Common myeloid progenitor, CD34-positive (primary cell): ENCODE measurements at places on chromosomes 4 and X.
A peak's percentile ranks its signal among the peaks of the same experiment; 100 is the strongest.

DNA sequence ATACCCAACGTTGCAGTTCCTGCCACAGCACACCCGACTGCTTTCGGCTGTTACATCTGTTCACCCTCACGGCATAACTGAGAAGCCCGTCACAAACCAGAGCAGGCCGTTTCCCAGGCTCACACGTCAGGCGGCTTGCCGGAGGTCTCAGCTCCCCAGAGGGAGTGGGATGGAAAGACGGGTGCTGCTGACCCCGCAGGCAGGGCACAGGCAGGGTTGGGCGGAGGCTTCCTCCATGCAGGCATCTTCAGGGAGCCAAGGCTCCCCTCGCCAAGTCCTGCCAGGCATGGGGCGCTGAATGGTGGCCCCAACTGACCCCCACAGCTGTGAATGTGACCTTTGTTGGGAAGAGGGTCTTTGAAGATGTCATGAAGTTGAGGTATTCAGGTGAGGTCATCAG is 57.5 kb downstream of the ACOX3 start:
- no peak for DNase-seq

DNA sequence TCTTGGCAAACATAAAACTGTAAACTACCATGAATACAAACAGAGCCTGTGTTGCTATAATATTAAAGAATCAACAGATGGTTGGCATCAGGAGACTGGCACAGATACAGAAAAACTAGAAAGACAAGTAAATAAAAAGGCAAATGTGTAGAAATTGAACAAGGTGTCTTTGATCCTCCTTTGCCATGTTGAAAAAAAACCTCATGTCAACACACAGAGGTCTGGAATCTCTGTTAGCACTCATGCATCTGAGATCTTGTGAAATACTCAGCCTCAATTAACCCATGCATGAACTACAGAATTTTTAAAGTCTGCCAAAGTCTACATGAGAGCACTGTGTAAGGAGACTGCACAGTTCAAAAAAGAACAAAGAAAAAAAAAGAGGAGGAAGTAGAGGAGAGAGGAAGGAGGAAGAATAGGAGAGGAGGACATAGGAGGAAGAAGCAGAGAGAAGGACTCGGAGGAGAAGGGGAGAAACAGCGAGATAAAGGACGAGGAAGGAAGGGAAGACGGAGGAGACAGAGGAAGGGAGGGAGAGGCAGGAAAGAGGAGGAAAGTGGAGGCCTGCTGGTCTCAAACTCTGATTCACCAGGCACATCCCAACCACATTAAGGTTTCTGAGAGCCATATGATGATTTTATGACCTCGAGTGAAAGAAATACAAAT is 52.8 kb downstream of the PRDM5 start:
- DNase-seq = no peak

- DNase-seq = no peak
These were observed 58.5 kb upstream of the NUDT6 start for GRCh38 chr4:122980860-122981259.

- no peak for DNase-seq
These were observed 109.4 kb downstream of the FHIP1A start for GRCh38 chr4:151518359-151518758.

- DNase-seq = no peak
These were observed 940.3 kb upstream of the ADGRL3 start for GRCh38 chr4:60259781-60260180.

DNA sequence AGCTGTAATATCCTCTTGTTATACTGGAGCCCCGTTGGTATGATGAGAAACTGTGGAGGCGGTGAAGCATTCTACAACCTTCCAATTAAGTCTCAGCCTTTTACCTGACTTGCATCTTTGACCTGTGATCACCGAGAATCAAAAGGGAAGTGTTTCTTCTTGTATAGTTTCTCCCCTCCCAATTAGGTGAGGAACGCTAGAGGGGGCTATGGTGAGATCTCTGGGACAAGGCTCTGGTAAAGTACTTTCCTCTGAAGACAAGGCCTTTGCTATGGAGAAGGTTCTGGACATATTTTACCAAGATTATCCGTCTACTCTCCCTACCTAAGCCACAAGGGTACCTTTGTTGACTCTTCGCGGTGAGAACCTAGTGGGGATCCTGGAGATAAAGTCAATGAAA is 111.3 kb downstream of the CBLL2 start:
- DNase-seq = no peak

- DNase-seq = no peak
These were observed 12.1 kb upstream of the DCTD start for GRCh38 chr4:182929296-182929695.

DNA sequence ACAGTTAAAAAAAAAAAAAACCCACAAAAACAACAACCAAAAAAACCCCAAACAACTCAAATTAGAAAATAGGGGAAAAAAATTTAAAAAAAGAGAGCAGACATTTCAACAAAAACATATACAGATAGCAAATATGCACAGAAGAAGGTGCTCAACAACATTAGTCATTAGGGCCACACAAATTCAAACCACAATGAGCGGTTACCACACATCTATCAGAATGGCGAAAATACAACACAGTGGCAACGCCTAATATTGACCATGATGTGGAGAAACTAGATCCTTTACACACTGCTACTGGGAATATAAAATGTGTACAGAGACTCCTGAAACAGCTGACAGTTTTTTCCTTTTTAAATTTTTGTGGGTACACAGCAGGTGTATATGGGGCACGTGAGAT is 19.4 kb downstream of the LYAR start:
- DNase-seq = no peak

DNA sequence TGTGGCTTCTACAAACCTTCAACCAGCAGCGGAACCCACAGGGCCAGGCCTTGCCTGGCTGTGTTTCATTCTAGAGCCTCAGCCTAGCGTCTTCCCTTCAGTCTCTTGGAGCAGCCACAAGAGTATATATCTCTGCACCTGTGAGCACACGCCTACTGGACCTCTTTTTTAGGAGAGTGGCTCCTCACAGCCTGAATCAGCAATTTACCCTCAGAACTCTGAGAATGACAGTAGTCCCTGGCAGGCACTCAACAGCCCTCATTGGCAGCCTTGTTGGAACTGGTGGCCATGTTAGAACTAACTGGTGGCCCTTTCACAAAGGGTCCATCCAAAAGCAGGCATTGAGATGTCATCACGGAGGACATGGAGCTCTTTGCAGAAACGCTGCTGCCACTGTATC is 138.9 kb downstream of the BCOR start:
- DNase-seq = no peak

DNA sequence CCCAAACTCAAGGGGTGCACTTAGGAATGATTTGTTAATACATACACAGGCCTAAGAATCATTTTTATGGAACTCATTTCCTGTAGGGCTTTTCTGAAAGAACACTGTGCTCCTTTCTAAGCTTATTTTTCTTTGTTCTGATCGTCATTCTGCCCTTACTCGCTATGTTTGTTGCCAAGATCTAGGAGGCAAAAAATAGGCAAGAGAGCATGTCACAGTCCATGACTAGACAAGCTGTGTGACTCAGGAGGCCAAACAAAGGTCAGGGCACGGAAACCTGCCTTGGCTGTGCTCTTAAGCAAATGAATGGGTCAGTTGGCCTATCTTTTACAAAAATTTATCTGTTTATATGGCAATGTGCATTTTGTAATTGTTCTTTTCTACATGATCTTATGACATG is 42.5 kb upstream of the C1GALT1C1 start:
- no peak for DNase-seq

- DNase-seq = peak; percentile 31
These were observed 41.3 kb upstream of the GPC3 start for GRCh38 chrX:134026565-134027311.

- DNase-seq = no peak
These were observed 653.3 kb downstream of the ARAP2 start for GRCh38 chr4:35591035-35591434.

DNA sequence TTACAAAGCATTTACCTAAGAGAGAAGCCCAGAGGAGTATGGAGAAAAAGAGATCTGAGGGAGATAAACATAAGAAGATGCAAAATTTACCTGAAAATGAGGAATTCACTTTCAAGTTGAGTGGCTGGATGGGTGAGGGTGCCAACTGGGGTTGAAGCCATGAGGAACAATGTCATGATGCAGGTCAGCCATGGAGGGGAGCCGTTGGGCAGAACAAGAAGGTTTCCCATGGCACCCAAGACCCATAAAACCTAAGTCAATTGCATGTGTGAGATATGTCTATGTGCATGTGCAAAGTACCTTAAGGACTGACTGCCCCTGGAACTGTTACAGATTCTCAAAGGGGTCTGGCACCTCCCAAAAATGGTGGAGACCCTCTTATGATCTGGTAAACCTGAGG is 46.6 kb upstream of the PRRG1 start:
- peak; percentile 2 for DNase-seq

DNA sequence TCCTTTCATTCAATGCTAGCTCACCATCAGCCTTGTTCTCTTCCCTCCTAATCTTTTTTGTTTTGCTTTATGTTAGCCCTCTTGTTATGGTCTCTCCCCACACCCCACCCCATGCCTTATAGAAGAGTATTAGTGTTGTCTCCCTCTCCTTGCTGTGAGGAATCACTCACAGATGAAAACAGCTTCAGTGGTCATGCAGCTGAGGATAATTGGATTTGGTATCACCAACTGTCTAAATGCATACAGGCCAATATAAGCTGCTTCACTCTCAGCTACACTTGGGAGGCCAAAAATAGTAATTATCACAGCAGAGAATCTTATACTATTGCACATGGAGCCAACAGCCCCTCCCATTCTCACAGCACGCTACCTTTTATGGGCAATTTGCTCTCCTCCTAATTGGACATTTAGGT is 494.6 kb upstream of the FAM241A start:
- DNase-seq = no peak

- DNase-seq = no peak
These were observed 174.8 kb upstream of the KLF8 start for GRCh38 chrX:56057325-56057724.

DNA sequence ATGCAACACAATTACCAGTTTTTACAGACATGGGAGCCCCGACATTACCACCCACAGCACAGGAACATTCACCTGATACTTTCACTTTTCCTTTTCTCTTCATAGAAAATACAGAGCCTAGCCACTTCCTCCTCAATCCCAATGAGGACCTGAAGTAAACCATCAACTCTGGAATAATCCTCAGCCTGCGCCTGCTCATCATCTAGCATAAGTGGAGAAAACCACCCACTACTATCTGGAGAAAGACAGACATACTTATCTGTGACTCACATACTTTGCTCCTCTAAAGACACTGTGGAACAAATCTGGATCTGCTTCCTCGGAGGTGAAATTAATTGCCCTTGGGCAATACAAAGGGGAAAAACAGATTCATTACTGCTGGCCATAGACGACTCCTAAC is 47.8 kb downstream of the ZCCHC13 start:
- no peak for DNase-seq

- DNase-seq = peak; percentile 70
These were observed 14.7 kb upstream of the CBR4 start for GRCh38 chr4:169024762-169025161.

GRCh38 chrX:16783452-16783851 is 2.8 kb upstream of the TXLNG start:
- no peak for DNase-seq

- no peak for DNase-seq
These were observed 88.0 kb upstream of the TRIM2 start for GRCh38 chr4:153116291-153116680.

DNA sequence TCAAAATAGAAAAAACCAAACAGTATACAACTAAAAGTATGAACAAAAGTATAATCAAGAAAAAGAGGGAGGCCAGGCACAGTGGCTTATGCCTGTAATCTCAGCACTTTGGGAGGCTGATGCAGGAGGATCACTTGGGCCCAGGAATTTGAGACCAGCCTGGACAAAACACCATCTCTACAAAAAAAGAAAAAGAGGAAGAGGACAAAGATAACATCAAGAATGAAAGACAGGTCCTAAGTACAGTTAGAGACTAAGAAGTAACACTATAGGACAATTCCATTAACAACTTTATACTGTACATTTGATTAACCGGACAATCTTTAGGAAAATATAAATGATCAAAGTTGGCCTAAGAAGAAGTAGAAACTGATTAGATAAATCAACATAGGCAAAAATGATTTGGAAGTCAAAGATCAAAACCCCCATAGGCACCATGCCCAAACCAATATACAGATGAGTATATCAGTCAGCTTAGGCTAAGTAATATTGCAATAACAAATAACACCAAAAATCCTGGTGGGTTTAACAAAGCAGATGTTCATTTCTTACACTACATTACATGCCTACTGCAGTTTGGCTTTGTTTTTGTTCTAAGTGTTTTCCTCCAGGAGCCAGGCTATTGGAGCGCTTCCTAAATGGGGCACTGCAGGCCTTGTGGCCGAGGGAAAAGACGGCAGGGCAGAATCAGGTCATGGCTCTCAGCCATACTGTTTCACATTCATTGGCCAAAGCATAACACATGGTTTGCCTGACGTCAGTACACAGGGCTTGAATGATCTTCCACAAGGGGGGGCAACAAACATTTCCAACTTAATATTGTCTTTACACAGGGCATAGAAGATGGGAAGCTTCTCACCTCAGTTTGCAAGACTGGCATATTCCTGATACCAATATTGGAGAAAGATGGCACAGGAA is 42.2 kb upstream of the HGFAC start:
- DNase-seq = no peak

GRCh38 chr4:16240300-16240699 is 14.0 kb upstream of the TAPT1 start:
- DNase-seq = no peak

DNA sequence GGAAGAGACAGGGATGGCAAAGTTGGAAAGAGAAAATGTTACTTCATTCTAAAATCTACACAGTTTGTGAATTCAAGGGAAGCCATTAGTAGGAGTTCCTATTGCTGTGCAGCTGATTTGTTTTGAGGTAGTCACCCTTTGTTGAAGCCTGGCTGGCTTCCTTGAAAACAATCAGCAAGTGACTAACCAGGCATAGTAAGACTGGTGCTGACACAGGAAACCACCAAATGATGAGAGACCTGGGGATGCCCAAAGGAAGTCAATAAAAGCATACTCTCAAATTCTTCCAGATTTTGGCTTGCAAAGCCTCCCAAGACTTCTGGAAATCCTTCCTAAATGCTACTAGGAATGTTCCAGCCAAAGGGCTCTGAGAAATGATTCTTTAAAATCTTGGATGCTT is 23.9 kb upstream of the PRDM8 start:
- DNase-seq = peak; percentile 86

GRCh38 chrX:149799095-149799714 is 17.5 kb downstream of the MAGEA9 start:
- no peak for DNase-seq

- no peak for DNase-seq
These were observed 84.5 kb upstream of the MAML3 start for GRCh38 chr4:140238351-140239056.

GRCh38 chrX:110276778-110277177 is 41.1 kb downstream of the AMMECR1 start:
- no peak for DNase-seq

- DNase-seq = no peak
These were observed 730.1 kb downstream of the CCSER1 start for GRCh38 chr4:90857081-90857820.

- DNase-seq = peak; percentile 42
These were observed 662 bp downstream of the SLAIN2 start for GRCh38 chr4:48341776-48342605.
